Activated CD8-positive, alpha-beta T cell treated with anti-CD3 and anti-CD28 coated beads, Interleukin-2, amount 10 ng/mL, durations not matched to agents 7 days and 5 days (primary cell): ENCODE measurements at places on chromosomes 1 and 21. TPM values are rescaled to one million over a fixed set of nuclear protein-coding genes. Genes with fewer than 3 reads are reported as not detected.

Gene S100A11
- 293 TPM for total RNA-seq

Gene DENND2D
- 262 TPM for total RNA-seq

Gene PCAT6
- total RNA-seq, result not detected

Gene CRP
- total RNA-seq, result not detected

- no peak for DNase-seq
- no peaks in the 10 kb centered on the region for H3K36me3 ChIP-seq
- no peak overlapping the region for H3K27ac ChIP-seq
- H3K4me3 ChIP-seq, result no peak overlapping the region
Measured at GRCh38 chr1:83970114-83970513, 28.8 kb downstream of the TTLL7 start.

- H3K27me3 ChIP-seq, result no peaks in the 10 kb centered on the region
- no peaks in the 10 kb centered on the region for H3K36me3 ChIP-seq
- H3K4me3 ChIP-seq, result no peak overlapping the region
- H3K4me1 ChIP-seq, result no peaks in the 10 kb centered on the region
- H3K27ac ChIP-seq, result no peak overlapping the region
- DNase-seq, result no peak
Measured at GRCh38 chr1:29452463-29453230, 216.3 kb downstream of the PTPRU start.

DNA sequence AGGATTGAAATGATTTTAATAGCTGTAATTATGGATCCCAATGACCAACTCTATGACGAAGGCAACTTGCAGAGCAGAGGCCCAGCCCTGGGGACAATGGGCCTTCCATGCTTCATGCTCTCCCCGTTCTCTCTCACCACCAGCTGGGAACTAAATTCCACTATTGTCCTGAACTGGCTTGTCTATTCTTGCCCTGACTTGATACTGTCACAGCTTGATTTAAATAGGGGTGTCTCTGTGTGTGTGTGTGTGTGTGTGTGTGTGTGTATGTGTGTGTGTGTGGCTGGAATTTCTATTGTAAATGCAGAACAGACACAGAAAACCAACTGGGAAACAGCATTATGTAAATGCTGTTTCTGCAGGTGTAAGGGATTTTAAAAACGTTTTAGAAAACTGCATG lies 57.0 kb downstream of the SLC22A15 start:
- H3K4me1 ChIP-seq, result no peaks in the 10 kb centered on the region
- DNase-seq, result no peak
- no peak overlapping the region for H3K27ac ChIP-seq
- no peak overlapping the region for H3K4me3 ChIP-seq

DNA sequence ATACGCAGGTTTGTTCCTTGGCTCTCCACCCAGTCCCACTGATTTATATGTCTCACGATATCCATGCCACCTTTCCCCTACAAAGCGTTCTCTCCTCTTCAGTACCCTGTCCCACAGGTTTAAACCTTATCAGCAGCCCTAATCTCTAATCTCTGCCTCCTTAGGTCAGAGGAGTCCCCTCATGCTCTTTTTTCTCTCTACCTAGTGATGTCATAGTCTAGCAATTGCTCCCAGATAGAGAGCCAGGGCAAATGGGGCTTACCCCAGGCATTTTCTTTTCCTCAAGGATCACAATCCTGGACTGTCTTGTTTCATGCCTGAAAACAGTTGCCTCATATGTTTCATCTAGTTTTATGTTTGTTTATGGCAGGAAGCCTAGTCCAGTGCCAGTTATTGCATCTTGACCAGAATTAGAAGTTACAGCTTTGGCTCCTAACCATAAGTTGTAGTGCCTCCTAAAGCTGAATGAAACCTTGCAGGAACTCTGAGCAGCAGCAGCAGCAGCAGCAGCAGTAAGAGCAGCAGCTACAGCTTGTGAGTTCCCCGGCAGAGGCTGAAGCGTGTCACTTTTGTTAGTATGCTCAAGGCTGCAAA lies 26.7 kb upstream of the TP53BP2 start:
- H3K27me3 ChIP-seq, result peaks cover 27% of the 10 kb centered on the region
- H3K4me1 ChIP-seq, result no peaks in the 10 kb centered on the region
- H3K27ac ChIP-seq, result no peak overlapping the region
- no peak overlapping the region for H3K4me3 ChIP-seq

DNA sequence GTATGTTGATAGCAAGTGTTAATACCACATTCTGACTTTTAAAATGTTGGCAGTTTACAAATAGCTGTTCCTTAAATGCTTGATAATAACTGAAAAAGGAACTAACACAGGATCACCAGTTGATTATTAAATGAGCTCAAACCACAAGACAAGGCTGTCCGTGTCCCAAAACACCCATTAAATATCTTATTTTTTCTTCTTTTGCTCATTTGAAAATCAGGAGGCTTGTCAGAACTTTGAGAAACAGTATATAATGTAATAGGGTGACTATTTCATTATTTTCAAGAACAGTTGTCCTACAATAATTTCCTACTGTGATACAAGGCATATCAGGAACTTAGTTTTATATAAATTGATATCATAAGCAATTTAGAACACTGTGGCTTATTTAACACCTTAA lies 2.7 kb downstream of the CDKN2C start:
- peaks cover 62% of the 10 kb centered on the region for H3K36me3 ChIP-seq
- H3K27ac ChIP-seq, result no peak overlapping the region
- no peaks in the 10 kb centered on the region for H3K27me3 ChIP-seq
- peaks cover 46% of the 10 kb centered on the region for H3K4me1 ChIP-seq

DNA sequence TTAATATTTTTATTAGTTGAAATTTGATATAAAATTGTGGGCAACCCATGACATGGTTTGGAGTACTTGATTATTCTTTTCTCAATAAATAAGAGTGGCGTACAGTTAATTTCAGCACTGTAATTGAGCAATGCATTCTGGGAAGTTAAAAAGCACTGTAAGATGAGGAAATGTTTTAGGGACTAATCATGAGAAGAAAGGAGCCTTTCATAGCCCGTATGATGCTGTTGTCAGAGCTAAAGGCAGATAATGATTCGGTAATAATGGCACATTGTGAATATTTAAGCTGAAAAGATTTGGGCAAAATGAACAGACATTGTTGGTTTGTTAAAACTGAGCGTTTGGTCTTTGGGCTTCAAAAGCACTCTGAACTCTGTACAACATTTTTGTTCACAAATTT lies 139.3 kb downstream of the NFIA start:
- no peak overlapping the region for H3K27ac ChIP-seq
- no peaks in the 10 kb centered on the region for H3K4me1 ChIP-seq
- no peak overlapping the region for H3K4me3 ChIP-seq

GRCh38 chr1:208791456-208791855 lies 547.3 kb upstream of the PLXNA2 start:
- no peak overlapping the region for H3K4me3 ChIP-seq
- DNase-seq, result no peak
- no peaks in the 10 kb centered on the region for H3K36me3 ChIP-seq
- H3K27ac ChIP-seq, result no peak overlapping the region
